ENCODE measurements at places on chromosomes 7 and 10. TPM values are rescaled to one million over a fixed set of nuclear protein-coding genes. Genes with fewer than 3 reads are reported as not detected.

The OR13A1 gene
- not detected for total RNA-seq

GRCh38 chr10:71836596-71836974, 14.5 kb downstream of the PSAP start:
- DNase-seq, result no peak
- H3K27me3 ChIP-seq, result no peaks in the 10 kb centered on the region
- H3K27ac ChIP-seq, result no peak overlapping the region
- peaks cover 36% of the 10 kb centered on the region for H3K36me3 ChIP-seq
- H3K4me3 ChIP-seq, result no peak overlapping the region

GRCh38 chr10:114507449-114507848, 103.1 kb upstream of the AFAP1L2 start:
- H3K36me3 ChIP-seq, result peaks cover 24% of the 10 kb centered on the region
- no peaks in the 10 kb centered on the region for H3K27me3 ChIP-seq
- no peak for DNase-seq
- peak overlapping the region; percentile 9 for H3K27ac ChIP-seq

The SEC31B gene
- total RNA-seq, result 49.2 TPM

The CHAT gene
- total RNA-seq, result not detected

DNA sequence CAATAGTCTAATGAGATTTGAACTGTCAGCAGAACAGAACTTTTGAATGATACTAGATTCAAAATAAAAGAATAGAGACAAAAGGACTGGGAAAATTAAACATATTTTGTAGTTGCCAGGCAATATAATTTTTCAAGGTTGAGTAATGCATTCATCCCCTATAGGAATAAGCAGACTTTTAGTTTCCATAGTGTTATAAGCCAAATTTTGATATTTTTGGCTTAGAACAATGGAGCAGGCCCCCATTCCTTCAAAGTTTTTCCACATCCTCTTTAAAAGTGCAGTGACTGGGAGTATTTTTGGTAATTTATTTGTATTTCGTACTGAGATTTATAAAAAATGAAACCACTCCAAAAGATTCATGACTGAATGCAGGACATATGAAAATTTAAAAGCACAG, 24.0 kb downstream of the MEOX2 start:
- no peaks in the 10 kb centered on the region for H3K36me3 ChIP-seq
- H3K4me3 ChIP-seq, result no peak overlapping the region
- no peaks in the 10 kb centered on the region for H3K27me3 ChIP-seq
- no peaks in the 10 kb centered on the region for H3K4me1 ChIP-seq

DNA sequence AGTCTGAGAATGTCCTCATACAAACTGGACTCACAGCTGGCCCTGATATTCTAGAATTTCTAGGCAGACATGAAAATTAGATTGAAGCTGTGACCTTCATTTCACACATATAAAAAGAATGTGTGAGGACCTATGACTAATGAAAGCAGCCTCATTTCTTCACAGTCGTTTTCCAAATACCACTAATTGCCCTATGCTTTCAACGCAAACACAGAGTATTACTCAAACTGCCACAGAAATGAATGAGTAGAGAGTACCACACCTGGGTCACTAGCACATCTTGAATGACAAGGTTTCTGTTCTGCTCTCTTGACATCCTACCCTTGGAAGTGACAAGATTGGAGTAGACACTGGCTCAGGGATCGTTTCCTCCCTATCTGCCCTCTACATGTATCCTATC, 142.4 kb downstream of the C1GALT1 start:
- no peak overlapping the region for H3K4me3 ChIP-seq
- no peaks in the 10 kb centered on the region for H3K4me1 ChIP-seq
- H3K27ac ChIP-seq, result no peak overlapping the region
- H3K27me3 ChIP-seq, result no peaks in the 10 kb centered on the region

The FGFR2 gene
- total RNA-seq, result 0.22 TPM

DNA sequence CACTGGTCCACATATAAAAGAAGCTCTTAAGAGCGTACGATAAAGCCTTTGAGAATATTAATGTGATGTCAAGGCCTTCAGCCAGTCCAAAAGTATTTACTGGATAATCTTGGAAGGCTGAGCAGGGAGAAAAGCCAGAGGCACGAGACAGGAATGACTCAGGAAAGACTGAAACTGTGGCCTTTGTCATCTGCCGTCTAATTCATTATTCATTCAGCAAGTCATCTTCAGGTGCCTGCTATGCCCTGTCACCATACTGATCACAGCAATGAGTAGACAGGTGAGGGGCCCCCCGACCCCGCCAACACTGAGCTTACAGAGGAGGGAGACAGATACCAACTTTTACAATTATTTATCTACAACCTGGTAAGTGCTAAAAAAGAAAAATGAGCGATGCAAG, 78.9 kb downstream of the VOPP1 start:
- peaks cover 36% of the 10 kb centered on the region for H3K4me1 ChIP-seq
- H3K4me3 ChIP-seq, result no peak overlapping the region
- no peak for DNase-seq
- no peak overlapping the region for H3K27ac ChIP-seq
- no peaks in the 10 kb centered on the region for H3K27me3 ChIP-seq
- peaks cover 86% of the 10 kb centered on the region for H3K36me3 ChIP-seq

The GLI3 gene
- total RNA-seq, result 0.36 TPM

The NEUROG3 gene
- total RNA-seq, result not detected

The PLAC9 gene
- total RNA-seq, result not detected

GRCh38 chr7:22587322-22587721, 87.3 kb upstream of the STEAP1B start:
- no peaks in the 10 kb centered on the region for H3K36me3 ChIP-seq
- H3K4me3 ChIP-seq, result no peak overlapping the region
- H3K27me3 ChIP-seq, result peaks cover 6% of the 10 kb centered on the region
- H3K27ac ChIP-seq, result no peak overlapping the region
- DNase-seq, result no peak

GRCh38 chr7:154242709-154243108, 190.5 kb downstream of the DPP6 start:
- DNase-seq, result no peak
- H3K4me1 ChIP-seq, result no peaks in the 10 kb centered on the region
- H3K27me3 ChIP-seq, result no peaks in the 10 kb centered on the region
- no peak overlapping the region for H3K27ac ChIP-seq
- H3K4me3 ChIP-seq, result no peak overlapping the region

DNA sequence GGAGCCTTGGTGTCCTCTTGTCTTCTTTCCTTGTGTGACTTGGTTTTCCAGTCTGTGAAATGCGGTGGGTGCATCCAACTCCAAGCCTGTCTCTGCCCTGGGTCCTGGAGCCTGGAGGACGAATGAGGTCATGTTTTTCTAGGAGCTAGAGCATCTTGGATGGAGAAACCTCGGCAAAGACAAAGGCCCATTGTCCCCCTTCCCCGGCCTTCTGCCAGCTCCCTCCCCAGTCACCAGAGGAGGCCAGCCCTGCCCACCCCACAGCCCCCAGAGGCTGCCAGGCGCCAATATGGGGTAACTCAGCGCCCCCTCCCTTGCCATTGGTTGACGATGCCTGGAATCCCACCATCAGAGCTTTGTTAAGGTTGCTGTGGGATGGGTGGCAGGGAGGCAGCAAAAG, 40.4 kb downstream of the KCTD7 start:
- H3K27me3 ChIP-seq, result no peaks in the 10 kb centered on the region
- peaks cover 4% of the 10 kb centered on the region for H3K36me3 ChIP-seq
- no peaks in the 10 kb centered on the region for H3K4me1 ChIP-seq

The BLNK gene
- total RNA-seq, result not detected

DNA sequence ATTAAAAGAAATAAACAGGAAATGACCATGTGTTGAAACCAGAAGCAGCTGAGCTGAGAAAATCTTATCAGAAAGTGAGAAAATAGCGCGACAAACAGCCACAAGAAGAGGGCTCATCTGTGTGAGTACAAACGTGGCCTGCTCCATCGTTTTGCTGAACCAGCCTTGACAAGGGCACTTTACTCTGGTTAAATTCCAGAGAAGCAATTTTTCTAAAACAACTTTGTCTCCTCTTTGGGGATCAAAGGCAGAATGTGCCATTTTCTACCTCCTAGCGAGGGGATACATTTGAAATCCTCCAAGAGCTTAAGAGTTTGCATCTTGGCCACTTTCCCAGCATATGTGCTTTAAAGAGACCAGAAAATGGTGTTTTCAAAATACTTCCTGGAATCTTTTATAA, 51.3 kb upstream of the VIPR2 start:
- H3K27ac ChIP-seq, result peak overlapping the region; percentile 67
- H3K4me3 ChIP-seq, result no peak overlapping the region
- H3K4me1 ChIP-seq, result peaks cover 48% of the 10 kb centered on the region
- no peak for DNase-seq

DNA sequence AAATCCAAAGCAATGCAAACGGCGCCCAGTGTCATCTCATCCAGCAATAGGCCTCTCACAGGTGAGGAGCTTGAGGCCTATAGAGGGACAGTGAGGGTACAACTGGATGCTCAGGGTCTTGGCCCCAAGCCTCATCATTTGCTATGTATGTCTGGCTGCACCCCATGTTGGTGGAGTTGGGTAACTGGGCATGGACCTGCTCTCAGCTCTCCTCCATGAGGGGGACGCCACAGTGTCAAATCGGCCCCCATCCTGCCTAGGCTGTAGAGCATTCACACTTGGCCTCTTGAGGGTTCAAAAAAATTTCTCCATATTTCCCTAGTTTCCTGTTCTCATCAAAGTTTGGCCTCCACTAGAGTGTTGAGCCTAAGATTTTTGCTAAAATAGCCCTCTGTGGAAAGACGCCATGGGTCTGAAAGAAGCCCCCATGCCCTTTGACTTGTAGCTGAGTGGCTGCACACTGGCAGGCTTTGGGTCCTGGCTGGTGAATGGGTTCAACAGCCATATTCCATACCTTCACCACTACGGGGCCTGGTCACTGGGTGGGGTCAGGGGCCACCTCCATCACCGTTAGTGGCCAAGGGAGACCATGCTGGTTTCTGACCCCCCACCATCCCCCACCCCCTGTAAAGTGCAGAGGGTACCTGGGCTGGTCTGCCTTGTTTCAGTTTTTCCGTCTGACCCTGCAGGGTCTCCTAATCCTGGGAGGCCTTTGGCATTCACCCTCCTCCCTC, 132.3 kb upstream of the TBX20 start:
- H3K27me3 ChIP-seq, result no peaks in the 10 kb centered on the region
- no peak for DNase-seq
- H3K4me1 ChIP-seq, result no peaks in the 10 kb centered on the region
- H3K4me3 ChIP-seq, result no peak overlapping the region
- no peak overlapping the region for H3K27ac ChIP-seq

- no peaks in the 10 kb centered on the region for H3K27me3 ChIP-seq
- H3K4me3 ChIP-seq, result no peak within 1 kb of the TSS
- no peaks in the 10 kb centered on the region for H3K36me3 ChIP-seq
- no peak for DNase-seq
- no peak within 1 kb of the TSS for H3K27ac ChIP-seq
- no peaks in the 10 kb centered on the region for H3K4me1 ChIP-seq
These were observed at the start of gene TUBB8 for GRCh38 chr10:48996-49395. TUBB8 (minus strand) TSS chr10:49296; CDS start chr10:49238, 58 bp downstream.

DNA sequence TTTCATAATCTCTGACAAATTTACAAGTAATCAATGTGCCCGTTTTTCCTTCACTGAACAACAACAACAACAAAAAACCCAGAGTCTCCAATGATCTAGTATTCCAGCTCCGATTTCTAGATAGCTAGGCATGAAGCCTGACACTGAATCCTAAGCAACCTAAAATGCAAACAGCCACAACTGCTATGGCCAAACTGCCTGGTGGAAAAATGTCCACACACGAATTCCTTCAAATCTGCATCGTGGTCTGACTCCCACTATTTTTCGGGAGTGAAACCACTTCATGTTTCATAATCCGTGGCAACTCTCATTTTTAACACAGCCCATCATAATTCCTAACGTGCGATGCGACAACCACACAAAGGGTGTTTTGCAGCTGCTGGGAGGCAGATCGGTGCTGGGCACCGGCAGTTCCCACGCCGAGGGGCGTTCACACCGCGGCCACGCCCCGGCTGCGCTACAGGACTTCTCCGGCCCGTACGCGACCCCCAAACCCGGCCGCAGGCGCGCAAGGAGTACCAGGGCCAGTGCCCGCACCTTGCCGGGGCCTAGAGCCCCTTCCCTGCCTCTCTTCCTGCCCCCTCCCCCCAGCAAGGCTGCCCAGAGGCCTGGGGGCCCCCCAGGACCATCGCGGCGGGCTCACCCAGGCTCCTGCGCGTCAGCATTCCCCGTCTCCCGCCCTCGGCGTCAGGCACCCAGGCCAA, 814 bp downstream of the RUFY2 start:
- peaks cover 11% of the 10 kb centered on the region for H3K4me1 ChIP-seq
- no peak for DNase-seq
- H3K27ac ChIP-seq, result no peak overlapping the region
- H3K4me3 ChIP-seq, result peak overlapping the region; percentile 99
- peaks cover 2% of the 10 kb centered on the region for H3K36me3 ChIP-seq

The PRSS37 gene
- total RNA-seq, result not detected

- DNase-seq, result no peak
- H3K4me3 ChIP-seq, result no peak overlapping the region
- no peak overlapping the region for H3K27ac ChIP-seq
These were observed 524.6 kb downstream of the LRMDA start for GRCh38 chr10:75955973-75956502.

DNA sequence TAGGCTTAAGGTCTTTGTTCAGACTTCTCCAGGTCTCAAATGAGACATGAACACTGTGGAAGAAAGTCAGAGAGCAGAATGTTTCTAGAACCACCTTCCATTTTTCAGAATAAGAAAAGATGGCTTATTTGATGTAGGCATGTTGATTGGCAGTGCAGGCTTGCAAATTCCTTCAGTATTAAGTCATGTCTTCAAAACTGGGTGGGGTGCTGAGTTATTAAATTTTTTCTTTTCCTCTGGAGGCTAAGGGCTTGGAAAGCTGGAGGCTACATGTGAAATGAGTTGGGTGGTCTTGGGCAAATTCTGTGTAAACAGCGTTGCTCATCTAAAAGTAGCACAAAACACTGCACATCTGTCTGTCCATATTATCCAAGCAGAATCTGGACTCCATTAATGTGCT, 62.8 kb downstream of the PRTFDC1 start:
- no peaks in the 10 kb centered on the region for H3K36me3 ChIP-seq
- DNase-seq, result no peak
- no peak overlapping the region for H3K4me3 ChIP-seq
- no peaks in the 10 kb centered on the region for H3K27me3 ChIP-seq

The CLEC2L gene
- not detected for total RNA-seq

The IKZF1 gene
- 297 TPM for total RNA-seq

All from CD4-positive, alpha-beta T cell (primary cell).